ENCODE measurements at places on chromosomes 16 and 17.
A peak's percentile ranks its signal among the peaks of the same experiment; 100 is the strongest.

DNA sequence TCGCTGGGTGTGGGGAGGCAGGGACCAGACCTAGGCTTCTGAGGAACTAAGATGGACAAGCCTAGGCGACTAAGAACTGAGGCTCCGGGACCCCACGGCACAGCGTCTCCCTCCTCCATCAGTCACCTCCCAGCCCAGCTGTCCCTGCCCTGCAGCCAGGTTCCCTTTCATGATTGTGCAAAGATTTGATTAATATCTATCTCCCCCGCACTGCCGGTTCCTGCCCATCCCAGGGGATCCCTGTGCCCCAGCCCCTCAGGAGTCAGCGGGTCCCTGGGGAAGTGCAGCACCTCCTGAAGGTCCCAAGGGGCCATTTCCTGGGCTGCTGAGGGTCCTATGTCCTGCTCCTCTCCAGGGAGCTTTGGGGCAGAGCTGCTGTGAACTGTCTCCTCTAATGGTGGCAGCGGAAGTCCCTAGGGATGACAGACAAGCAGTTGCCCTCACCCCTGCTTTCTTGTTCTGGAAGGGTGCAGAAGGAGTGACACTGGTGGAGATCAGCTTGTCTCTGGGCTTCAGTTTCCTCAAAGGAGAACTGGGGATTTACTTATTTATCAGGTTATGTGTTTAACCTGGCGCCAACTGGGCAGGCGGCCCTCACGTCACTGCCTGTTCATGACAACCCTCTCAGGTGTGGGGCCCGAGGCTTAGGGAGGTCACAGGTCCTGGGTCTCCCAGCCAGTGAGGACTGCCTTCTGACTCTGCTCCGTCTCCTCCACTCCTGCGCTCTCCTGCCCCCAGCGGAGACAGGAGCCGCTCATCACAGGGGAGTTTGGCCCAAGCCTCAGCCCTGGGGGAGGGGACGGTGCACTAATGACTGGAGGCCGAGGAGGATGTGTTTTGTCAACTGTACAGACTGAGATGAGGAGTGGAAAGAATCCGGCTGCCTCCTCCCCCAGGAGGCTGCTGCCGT, 1.9 kb upstream of the C16orf74 start:
- DNase-seq: no peak

GRCh38 chr17:32880671-32881453, 3.9 kb upstream of the MYO1D start:
- no peak for DNase-seq

DNA sequence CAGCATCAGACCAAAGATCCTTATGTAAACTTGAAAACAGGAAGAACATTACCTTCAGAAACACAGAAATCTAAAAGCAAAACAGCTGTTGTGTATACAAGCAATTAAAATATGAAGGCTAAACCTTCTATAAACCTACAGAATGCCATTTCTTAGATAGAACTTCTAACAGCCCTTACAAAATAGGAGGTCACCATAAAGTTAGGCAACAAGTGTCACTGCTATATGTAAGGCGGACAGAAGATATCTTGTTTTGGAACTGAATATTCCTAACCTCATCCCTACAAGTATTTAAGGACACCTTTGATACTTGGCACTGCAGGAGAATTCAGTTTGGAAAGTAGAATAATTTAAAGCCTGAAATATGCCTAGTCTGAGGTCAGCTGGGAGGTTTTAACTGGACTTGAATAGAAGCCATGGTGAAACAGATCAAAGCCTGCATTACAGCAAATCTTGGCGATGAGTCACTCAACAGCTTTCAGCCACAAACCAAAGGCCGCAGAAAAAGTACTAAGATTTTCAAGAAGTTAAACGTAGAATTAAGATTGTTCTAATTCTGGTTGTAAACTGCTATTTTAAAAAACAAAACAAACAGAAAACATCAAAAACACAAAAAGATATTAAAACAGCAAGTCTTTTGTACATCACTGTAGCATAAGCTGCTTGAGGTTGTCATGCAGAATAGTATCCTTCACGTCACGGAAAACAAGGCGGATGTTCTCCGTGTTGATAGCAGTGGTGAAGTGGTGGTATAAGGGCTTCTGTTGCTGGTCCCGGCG, 42.7 kb downstream of the GNA13 start:
- peak; percentile 70 for DNase-seq

GRCh38 chr17:4498461-4499397, at the start of gene SPNS2:
SPNS2 (plus strand) TSS chr17:4498881; CDS start chr17:4499048, 167 bp downstream.
- peak; percentile 68 for DNase-seq

GRCh38 chr16:16928532-16929109, 542.1 kb downstream of the XYLT1 start:
- no peak for DNase-seq

- no peak for DNase-seq
These were observed 58.2 kb upstream of the HAPSTR1 start for GRCh38 chr16:9033125-9033830.

DNA sequence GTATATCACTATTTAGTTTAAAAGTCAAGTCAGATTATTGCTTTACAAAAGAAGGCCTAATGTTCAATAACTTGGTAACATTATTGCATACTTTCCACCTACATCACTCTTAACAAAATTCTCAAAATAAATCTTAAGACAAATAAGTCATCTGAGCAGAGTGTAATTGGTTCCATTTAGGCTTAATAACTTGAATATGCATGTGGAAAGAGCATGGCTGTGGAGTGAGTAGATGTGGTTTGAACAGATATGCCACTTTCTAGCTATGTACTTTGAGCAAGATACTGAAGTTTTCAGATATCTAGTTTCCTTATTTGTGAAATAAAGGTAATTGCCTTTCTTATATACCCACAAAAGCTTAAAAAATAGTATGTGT, 6.7 kb upstream of the EVI2A start:
- DNase-seq: no peak

DNA sequence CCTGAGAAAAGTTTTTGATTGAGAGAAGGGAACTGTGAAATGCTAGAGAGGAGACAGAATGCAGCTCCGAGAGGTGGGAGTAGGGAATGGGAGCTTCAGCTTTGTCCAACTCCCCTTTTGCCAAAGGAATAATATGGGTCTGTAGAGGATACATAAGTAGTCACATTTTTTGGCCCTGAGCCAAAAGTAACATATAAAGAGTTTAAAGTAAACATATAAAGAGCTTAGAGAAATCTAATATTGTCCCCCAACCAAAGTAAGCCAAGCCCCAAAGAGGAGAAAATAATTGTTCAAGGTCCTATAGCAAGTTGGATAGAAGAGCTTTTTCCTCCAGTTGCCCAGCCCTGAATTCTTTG, 215.1 kb downstream of the TMEM114 start:
- DNase-seq: no peak

DNA sequence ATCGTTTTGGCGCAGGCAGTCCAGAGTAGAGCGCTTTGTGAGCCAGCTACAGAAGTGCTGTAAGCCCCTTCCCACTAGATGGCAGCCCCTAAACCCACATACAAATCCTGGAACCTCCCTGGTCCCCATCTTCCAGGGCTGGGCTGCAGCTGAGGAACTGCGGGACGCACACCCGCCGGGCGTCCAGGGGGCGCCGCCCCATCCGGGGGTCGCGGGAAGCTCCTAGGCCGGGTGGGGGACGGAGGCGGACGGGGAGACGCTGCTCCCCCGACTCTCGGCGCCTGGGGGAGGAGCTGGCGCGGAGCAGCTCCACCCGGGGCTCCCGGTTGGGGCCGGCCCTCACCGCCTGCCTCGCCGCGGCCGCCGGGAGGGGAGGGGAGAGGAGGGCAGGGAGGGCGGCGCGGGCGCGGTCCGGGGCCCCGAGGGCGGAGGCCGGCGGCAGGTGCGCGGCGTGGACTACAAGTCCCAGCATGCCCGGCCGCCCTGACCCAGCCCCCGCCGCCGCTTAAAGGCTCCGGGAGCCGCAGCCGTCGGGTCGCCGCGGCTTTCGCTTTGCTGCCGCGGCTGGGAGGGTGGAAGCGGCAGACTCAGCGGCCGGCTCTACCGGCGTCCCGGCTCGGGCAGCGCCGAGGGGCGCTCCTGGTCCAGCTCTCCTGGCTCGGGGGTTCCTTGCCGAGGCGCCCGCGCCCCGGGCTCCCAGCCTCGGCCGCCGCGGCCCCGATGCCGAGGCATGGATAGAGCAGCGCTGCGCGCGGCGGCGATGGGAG, at the start of gene KSR1:
Gene KSR1 (plus strand): TSS at position 535 of the 767 bp plus-strand sequence. CDS start 196 bp downstream, at position 731.
- peak; percentile 88 for DNase-seq

- peak; percentile 75 for DNase-seq
These were observed 10.5 kb upstream of the ITGAD start for GRCh38 chr16:31382485-31383161.

- no peak for DNase-seq
These were observed 2.9 kb downstream of the RGS11 start for GRCh38 chr16:272633-273546.

DNA sequence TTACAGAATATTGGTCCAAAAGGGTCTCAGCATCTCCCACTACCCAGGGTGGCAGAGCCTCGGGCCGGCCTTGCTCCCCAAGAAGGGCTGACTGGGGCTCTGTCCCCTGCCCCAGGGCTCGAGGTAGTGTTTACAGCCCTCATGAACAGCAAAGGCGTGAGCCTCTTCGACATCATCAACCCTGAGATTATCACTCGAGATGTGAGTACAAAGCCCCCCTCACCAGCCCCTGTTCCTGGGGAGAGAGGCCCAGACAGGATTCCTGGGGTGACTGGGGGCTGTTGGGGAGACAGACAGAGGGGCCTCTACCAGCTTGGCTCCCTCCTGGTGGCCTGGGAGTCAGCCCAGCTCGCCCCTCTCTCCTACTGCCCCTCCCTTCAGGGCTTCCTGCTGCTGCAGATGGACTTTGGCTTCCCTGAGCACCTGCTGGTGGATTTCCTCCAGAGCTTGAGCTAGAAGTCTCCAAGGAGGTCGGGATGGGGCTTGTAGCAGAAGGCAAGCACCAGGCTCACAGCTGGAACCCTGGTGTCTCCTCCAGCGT, 6.1 kb upstream of the NLRC5 start:
- no peak for DNase-seq

- peak; percentile 92 for DNase-seq
These were observed at the start of gene KCNH4 for GRCh38 chr17:42180922-42181850. KCNH4 (minus strand) TSS chr17:42181142; CDS start chr17:42180945, 197 bp downstream.

- DNase-seq: no peak
These were observed 368.9 kb upstream of the ASIC2 start for GRCh38 chr17:33661975-33662374.

All from activated CD4-positive, alpha-beta T cell treated with anti-CD3 and anti-CD28 coated beads, Interleukin-2, Interleukin-6, amounts not matched to agents 100 ng/mL and 50 ng/mL, durations not matched to agents 16 hours and 8 hours (primary cell).